Activated CD8-positive, alpha-beta memory T cell treated with anti-CD3 and anti-CD28 coated beads for 1 hour (primary cell): ENCODE measurements at places on chromosomes 6 and 20.

DNA sequence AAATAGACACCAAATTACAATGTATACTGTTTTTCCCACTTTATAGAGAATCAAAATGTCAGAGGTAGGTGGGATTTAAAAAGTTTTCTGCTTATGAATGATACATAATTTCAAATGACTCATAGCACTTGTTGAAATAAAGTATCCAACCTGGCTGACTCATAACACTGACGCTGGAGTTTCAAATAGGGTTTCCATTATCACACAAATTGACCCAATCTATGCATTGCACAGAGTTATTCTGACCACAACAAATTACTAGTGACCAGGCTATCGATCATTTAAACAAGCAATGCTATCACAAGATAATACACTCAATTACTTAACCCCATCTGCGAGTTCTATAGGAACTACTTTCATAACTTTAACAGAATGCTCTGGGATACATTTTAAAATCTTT lies 31.9 kb upstream of the PRELID3B start:
- DNase-seq = no peak

GRCh38 chr6:6736791-6737654 lies 148.5 kb downstream of the LY86 start:
- no peak for DNase-seq

- DNase-seq = no peak
Observed at GRCh38 chr6:56756219-56756789, 113.6 kb upstream of the DST start.

DNA sequence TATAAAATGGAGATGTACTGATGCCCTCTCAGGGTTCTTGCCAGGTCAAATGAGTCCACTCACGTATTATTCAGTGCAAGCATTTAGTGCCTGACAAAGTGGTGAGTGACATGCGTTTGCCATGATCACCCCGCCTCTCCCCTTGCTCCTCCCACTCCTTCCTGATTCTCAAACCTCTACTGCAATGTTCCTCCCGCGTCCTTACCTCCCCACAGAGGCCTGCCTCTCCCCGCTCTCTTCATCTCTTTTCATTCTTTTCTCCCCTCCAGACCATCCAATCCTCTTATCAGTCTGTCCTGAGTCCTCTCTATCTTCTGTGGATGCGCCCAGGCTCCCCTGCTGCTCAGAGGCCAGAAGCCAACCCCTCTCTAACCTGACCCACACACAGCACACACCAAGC lies 40.7 kb downstream of the KCNK5 start:
- no peak for DNase-seq

DNA sequence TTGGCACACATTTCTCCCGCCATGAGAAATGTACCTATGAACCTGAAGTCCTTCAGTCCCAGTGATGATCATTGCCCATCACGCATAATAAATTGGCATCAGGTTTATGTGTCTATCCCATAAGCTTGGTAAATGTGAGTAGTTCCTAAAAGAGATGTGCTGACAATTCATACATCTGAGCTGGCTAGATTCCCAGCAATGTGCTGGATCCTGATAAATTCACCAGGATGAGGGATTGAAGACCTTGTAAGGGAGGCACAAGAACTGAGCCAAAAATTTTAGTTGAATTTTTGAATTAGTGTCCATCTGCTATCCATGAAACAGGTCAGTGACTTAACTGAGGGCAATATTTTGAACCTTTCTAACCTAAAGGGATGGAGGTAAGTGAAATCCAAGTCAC lies 267.9 kb upstream of the CITED2 start:
- DNase-seq = no peak

GRCh38 chr6:117126213-117126612 lies 139.1 kb upstream of the VGLL2 start:
- DNase-seq = no peak

GRCh38 chr6:21847711-21848480 lies 254.3 kb downstream of the SOX4 start:
- DNase-seq = no peak

DNA sequence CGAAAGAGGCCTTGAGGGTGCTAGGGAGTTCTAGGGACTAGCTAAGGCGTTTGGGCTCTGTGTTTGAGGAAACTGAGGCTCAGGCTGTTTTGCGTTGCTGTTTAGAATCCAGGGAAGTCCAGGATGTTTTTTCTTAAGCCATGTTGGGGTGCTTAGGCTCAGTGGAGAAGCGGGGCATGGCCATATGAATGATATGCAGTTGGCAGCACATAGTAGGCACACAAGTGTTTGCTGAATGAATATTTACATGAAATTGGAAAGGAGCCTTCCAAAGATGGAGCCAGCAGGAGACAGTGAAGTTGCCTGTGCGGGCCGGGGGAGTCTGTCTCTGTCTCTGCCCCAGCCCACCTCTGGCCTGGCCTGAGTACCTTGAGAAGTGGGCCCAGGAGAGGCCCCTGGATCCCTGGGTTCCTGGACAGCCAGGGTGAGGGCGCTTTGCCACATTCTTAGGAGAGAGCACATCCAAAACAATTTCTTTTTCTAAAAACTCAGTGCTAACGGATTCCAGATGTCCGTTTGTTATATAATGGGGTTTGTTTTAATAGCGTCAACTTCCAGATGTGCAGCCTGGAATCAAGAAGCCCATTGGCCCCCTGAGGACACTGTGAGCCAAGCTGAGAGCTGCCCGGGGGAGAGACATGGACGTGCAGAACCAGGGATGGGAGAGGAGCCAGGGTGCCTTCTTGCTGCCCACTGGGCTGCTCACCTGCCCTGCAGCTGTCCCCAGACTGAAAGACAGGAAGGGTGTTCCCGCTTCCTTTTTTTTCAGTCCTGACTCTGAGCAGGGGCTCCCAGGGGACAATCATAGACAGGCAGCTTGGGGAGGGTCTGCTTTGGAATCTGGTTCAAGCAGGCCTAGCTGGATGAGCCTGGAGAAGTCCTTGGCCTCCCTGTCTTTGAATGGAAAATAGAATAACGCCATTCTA lies 20.1 kb upstream of the EMILIN3 start:
- no peak for DNase-seq

GRCh38 chr6:84967965-84968364 lies 203.6 kb upstream of the TBX18 start:
- no peak for DNase-seq

DNA sequence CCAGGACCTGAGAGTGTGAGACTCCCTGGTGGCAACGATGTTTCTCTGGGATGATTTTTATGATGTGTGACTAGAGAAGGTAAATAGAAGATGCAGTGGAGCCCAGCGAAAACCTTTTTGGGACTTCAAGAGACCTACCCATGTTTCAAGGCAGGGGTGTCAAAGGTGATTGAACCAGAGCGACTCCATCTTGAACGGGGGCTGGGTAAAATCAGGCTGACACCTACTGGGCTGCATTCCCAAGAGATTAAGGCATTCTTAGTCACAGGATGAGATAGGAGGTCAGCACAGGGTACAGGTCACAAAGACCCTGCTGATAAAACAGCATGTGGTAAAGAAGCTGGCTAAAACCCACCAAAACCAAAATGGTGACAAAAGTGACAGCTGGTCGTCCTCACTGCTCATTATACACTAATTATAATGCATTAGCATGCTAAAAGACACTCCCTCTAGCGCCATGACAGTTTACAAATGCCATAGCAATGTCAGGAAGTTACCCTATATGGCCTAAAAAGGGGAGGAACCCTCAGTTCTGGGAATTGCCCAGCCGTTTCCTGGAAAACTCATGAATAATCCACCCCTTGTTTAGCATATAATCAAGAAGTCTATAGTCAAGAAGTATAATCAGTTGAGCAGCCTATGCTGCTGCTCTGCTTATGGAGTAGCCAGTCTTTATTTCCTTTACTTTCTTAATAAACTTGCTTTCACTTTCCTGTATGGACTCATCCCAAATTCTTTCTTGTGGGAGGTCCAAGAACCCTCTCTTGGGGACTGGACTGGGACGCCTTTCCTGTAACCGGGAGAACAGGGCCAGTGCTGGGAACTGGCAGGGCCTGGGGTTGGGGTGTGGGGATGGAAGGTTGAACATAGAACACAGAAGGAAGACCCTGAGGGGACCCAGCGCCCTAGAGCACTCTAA lies 526.4 kb downstream of the QKI start:
- DNase-seq = no peak

GRCh38 chr6:157224178-157224950 lies 99.0 kb downstream of the TMEM242 start:
- no peak for DNase-seq

- peak; percentile 24 for DNase-seq
Observed at GRCh38 chr6:35552285-35552917, 39.7 kb upstream of the TULP1 start.

GRCh38 chr6:156389296-156389695 lies 387.9 kb upstream of the ARID1B start:
- DNase-seq = no peak

- DNase-seq = no peak
Observed at GRCh38 chr6:158531970-158532369, 27.9 kb upstream of the TMEM181 start.

GRCh38 chr6:41071501-41071922 lies 644 bp downstream of the OARD1 start:
- no peak for DNase-seq

GRCh38 chr6:45681860-45682511 lies 304.3 kb upstream of the SUPT3H start:
- no peak for DNase-seq

GRCh38 chr6:46050845-46051405 lies 35.3 kb upstream of the CLIC5 start:
- DNase-seq = no peak

DNA sequence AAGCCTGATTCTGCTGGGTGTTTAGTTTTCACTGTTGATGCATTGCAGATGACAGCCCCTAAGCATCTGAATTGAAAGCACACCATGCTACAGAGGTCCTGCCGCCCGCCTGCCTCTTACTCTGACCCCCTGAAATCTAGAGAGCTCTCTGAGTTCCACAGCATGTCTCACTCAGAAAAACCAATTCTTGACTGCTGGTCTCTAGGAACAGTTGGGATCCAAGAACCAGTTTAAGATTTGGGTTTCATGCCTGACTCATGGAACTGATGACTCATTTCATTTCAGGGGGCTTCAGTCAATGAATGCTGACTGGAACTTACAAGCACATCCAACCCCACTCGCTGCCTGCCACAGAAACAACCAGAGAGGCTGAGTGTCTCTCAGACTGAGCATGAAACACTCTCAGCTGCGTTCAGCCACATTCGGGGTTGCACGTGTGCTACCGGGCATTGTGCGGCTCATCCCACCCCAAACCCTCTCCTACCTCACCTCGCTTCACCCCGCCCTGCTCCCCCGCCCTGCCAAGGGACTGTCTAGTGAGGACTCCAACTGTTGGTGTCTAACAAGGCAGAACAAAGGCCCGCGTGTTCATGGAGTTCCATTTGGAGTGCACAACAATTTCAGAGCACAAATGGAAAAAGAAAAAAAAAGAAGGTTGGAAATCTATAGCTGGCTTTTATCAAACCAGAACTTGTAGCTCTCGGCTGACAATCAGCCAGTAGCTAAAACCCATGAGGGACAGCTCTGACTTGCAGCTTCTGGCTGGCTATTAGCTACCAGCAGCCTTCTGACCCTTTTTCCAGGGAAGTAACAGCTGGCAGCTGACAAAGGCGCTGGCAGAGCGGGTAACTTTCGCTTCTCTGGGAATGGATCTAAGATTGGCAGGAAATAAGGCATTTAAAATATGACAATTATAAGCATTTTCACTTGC lies 20.0 kb upstream of the TRAF3IP2 start:
- DNase-seq = no peak

DNA sequence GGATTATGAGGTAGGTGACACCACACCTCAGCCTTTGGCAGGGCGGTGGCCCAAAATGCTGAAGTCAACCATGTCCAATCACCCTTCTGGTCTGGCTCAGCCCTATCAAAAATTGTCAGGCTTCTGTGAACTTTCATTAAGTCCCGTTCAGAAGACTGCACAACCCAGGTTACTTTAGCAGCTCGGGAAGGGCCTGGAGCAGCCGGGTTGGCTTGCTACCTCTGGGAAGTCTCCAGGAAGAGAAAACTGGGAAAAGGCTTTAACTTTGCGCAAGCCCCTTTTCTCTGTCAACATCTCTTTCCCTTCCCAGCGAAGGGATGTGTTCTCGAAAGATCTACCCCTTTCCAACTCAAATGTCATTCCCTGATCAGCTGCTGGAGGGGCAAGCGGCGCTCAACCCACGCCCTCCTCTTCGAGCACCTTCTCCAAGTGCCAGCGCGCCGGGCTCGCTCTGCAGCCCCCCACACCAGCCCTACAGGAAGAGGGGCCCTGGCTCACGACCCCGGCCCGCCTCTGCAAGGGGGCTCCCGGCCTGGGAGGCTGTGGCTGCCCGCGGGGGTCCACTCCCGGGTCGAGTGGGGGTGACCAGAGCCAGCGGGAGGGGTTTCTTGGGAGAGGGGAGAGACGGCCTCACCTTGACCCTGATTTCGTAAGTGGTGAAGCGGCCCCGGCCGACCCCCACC lies 573 bp downstream of the SNX3 start:
- no peak for DNase-seq

- no peak for DNase-seq
Observed at GRCh38 chr6:5507131-5507681, 245.9 kb downstream of the FARS2 start.

DNA sequence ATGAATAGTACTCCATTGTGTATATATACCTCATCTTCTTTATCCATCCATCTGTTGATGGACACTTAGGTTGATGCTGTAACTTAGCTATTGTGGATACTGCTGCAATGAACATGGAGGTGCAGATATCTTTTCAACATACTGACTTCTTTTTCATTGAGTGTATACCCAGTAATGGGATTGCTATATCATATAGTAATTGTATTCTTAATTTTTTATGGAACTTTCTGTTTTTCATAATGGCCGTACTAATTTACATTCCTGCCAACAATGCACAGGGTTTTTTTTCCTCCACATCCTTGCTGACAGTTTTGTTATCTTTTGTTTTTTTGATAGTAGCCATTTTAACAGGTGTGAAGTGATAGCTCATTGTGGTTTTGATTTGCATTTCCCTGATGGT lies 5.2 kb downstream of the CCN2 start:
- no peak for DNase-seq

DNA sequence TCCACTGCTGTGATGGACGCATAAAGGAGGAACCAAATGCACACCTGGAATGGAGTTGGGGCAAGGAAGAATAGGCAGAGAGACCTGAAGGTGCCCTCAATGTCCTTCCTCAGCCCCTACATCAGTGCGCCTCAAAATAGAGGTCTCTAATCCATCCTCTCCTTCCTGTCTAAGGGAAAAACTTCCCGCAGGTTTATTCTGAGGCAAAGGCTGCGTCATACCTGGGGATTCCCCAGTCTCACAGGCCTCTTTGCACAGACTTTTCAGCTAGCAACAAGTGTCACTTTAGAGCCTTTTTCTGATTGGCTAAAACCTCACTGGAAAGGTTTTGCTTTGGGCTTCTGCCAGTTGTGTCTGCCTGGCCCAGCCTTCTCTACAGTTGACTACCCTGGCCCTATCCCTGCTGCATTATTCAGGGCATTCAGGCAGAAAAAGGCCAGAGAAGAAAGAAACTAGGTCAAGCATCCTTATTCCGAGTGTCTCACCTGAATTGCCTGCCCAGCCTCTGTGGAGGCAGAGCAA lies 1.8 kb upstream of the HLA-DQB1 start:
- DNase-seq = no peak

- no peak for DNase-seq
Observed at GRCh38 chr6:36128073-36128472, 2.2 kb upstream of the MAPK13 start.
